ENCODE measurements at places on chromosomes 3 and 15. TPM values are rescaled to one million over a fixed set of nuclear protein-coding genes. Genes with fewer than 3 reads are reported as not detected.

DNA sequence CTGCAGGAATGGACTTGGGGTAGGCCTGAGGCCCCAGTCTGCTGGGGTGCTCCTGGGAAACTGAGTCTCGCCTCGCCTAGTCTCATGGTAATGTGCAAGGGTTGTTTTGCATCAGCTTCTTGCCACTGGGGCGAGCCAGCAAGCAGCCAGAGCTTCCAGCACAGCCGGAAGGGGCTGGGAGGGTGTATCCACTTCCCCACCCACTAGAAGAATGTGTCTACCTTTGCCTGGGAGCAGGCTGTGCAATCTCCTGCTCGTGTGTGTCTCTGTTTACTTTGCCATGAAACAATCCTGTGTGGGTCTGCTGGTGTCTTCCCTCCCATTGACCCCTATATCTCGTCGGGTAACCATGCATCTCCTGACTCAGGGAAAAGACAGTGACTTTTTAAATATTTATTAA lies 21.8 kb upstream of the ERICH6 start:
- DNase-seq = no peak

GRCh38 chr3:9669720-9670432 lies 20.6 kb downstream of the MTMR14 start:
- no peak for DNase-seq

GRCh38 chr3:16370872-16371740 lies 106.1 kb downstream of the OXNAD1 start:
- DNase-seq = no peak

LRRC31 gene
- polyA plus RNA-seq = 0.11 TPM

NDN gene
- 89.9 TPM for polyA plus RNA-seq

ITIH1 gene
- polyA plus RNA-seq = 0.22 TPM

C15orf40 gene
- polyA plus RNA-seq = 29.9 TPM
